ENCODE measurements at places on chromosomes 12 and 14. TPM values are rescaled to one million over a fixed set of nuclear protein-coding genes. Genes with fewer than 3 reads are reported as not detected.
A peak's percentile ranks its signal among the peaks of the same experiment; 100 is the strongest.

- H3K27me3 ChIP-seq: no peaks in the 10 kb centered on the region
- H3K36me3 ChIP-seq: no peaks in the 10 kb centered on the region
- peaks cover 12% of the 10 kb centered on the region for H3K4me1 ChIP-seq
- peak overlapping the region; percentile 95 for H3K27ac ChIP-seq
- no peak for DNase-seq
These were observed 131.9 kb downstream of the GPR135 start for GRCh38 chr14:59333235-59333634.

GRCh38 chr12:129049917-129050316 is 196.6 kb downstream of the GLT1D1 start:
- no peaks in the 10 kb centered on the region for H3K27me3 ChIP-seq
- DNase-seq: no peak
- no peaks in the 10 kb centered on the region for H3K4me1 ChIP-seq
- H3K36me3 ChIP-seq: no peaks in the 10 kb centered on the region
- H3K27ac ChIP-seq: no peak overlapping the region

DNA sequence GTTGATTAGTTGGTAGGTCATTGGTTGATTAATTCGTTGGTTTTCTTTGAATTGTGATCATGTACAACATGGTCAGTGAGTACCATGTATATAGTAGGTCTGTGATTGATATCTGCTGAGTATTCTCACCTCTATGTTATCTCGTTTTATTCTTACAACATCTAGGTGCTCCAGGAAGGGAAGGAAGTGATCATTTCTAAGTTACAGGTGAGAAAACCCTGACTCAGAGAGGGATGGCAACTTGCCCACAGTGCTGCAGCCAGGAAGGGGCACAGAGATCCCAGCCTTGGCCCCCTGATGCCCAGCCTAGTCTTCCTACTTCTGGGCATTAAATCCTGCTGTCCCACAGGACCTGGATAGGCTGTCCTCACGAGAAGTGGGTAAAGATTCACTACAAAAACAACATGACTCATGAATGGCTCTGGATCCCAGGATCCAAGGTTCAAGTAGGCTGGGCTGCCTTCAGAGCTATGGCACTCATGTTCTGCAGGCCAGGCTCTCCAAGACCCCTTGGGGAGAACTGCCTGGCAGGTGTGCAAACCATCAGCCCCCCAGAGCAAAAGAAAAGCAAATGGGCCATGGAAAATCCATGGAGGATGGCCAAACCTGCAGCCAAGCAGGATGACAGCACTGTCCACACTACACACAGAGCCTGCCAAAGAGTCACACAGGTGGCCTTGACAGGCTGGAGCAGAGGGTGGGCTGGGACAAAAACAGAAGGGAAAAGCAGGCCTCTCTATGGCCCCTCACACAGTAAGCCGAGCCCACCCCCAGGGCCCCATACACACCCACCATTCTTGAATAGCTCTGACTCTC is 146.2 kb downstream of the BCL11B start:
- no peaks in the 10 kb centered on the region for H3K27me3 ChIP-seq
- H3K36me3 ChIP-seq: no peaks in the 10 kb centered on the region
- H3K27ac ChIP-seq: no peak overlapping the region
- DNase-seq: peak; percentile 24
- no peak overlapping the region for H3K4me3 ChIP-seq
- no peaks in the 10 kb centered on the region for H3K4me1 ChIP-seq

The ARHGEF40 gene
- total RNA-seq: 40.5 TPM

The KLRC2 gene
- not detected for total RNA-seq

The OR11H12 gene
- not detected for total RNA-seq

The TAS2R30 gene
- 8.6 TPM for total RNA-seq

Data from aorta (tissue), 5 donors.